ENCODE measurements at places on chromosomes 2 and 18. TPM values are rescaled to one million over a fixed set of nuclear protein-coding genes. Genes with fewer than 3 reads are reported as not detected.

DNA sequence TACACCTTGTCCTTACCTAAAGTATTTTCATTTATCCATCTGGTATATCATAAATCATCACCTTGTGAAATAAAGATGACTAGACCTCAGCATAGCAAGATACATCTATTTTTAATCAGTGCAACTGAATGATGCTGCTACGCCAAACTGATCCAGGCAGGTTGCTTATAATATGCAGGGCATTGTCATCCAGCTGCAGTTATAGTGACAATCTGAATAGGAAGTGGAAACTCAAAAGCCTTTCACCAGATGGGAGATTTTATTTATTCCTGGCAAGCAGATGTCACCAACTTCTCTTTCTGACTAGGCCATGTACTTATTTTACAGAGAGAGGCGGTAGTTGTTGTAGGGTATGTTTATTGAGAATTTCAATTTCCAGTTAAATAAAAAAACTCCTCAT is 747.3 kb downstream of the ADCYAP1 start:
- DNase-seq, result no peak

DNA sequence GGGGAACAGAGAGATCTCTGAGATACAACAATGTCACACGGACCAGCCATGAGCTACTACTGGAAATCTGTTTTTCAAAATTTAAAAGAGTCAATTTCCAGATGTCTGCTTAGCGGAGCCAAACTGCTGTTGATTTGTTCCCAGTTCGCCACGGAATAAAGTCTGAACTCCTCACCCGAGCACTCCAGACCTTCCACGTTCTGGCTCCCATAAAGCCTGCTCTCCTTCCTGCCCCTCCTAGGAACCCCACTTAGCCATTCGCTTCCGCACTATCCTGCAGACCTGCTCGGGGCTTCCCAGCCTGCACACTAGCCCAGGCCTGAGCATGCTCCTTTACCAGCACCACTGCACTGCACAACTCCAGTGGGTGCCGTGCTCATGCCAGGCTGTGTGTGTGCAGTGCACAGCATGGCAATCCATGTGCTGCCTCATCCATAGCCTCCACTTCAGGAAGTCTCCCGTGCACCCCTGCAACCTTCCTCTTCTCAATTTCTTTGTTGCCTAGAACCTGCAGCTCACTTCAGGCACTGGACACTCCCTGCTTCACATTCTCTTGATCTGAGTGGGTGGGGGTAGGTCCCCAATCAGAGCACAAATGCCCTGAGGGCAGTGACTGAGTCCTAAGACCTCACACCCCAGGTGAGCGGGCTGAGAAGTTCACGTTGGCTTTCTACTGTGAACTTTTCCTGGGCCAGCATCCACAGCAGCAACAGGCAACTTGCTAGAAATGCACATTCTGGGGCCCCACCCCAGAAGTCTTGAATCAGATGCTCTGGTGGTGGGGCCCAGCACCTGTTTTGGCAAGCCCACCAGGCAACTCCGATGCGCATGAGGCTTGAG is 53.7 kb downstream of the ZBTB7C start:
- no peak for DNase-seq

GRCh38 chr2:13682540-13683272 is 949.8 kb upstream of the LRATD1 start:
- no peak for DNase-seq

GRCh38 chr2:158464426-158465281 is 7.9 kb downstream of the PKP4 start:
- DNase-seq, result no peak

- DNase-seq, result no peak
Measured at GRCh38 chr2:58155160-58155778, 85.9 kb downstream of the FANCL start.

DNA sequence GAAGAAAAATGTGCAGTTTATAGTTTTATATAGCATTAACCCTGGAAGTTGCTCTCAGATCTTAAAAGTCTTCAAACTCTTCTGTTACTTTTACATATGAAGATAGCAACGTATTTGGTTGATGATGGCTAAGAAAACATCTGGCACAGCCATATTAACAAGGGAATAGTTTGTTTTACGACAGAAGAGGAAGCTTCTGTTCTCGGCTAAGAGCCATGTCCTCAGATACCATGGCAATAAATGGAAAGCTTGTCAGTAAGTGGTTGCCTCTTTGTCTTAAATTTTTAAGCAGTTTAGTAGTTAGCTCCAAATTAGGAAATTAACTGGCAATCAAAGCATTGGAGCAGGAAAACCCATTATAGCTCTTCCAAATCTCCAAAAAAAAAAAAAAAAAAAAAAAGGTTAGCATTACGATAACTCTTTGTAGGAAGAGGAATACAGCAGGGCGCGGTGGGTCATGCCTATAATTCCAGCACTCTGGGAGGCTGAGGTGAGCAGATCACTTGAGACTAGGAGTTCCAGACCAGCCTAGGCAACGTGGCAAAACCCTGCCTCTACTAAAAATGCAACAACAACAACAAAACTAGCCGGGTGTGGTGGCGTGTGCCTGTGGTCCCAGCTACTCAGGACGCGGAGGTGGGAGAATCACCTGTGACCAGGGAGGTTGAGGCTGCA is 4.5 kb upstream of the STON1 start:
- no peak for DNase-seq

GRCh38 chr2:38590053-38590452 is 12.7 kb downstream of the HNRNPLL start:
- DNase-seq, result no peak

DNA sequence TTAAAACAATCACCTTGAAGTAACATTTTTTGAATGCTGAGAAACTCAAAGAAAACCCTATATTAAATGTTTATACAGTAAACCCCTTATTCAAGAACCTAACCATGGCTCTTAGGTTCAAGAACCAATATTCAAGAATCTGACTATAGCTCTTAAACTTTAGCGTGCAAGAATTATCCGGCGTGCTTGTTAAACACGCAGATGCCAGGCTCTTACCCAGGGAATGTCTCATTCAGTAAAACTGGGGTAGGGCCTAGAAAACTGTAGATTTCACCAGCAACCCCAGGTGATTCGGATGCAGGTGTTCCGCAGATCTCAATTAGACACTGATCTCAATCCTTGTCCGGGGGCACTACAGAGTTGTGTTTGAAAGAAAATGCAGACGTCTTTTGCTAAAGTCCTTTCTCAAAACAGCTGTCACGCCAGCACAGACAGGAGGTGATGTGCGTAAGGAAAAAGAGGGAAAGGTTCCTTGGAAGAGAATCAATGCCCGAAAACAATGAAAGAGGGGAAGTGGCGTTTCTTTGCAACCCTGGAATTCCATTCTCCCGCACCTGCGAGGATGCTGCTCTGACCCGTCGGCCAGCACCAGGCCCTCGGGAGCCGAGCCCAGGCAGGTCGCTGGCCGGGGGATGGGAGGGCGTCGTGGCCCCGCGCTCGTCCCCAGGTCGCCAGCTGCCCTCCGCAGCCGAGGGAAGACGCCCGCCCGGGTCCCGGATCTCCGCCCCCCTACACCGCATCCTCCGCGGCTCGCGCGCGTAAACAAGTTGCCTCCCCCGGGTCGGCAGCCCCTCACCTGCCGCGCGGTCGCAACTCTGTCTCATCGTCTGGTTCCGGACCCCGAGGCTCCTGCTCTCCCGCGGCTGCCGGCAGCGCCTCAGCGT is 851 bp downstream of the EIF2AK3 start:
- DNase-seq, result peak; percentile 72

The ASXL3 gene
- total RNA-seq, result 0.12 TPM

GRCh38 chr2:74676331-74676730 is 22.3 kb downstream of the SEMA4F start:
- no peak for DNase-seq

DNA sequence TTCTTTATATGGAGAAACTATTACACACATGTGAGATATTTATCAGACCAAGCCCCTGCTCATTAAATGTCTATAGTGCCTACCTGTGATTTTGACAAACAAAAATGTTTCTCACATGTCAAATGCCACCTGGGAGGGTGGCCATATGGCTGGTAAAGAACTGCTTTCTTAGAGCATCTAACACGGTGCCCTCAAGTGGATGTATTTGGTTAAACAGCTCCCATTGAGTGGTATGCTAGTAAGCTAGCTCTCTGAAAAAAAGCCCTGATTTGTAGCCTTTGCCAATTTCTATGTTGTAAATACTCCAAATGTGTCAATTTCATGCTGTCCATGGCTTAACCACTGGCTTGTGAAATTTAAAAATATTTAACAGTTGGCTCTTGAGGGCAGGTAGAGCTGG is 94.6 kb downstream of the PMAIP1 start:
- no peak for DNase-seq

GRCh38 chr2:112876971-112877361 is 34.0 kb upstream of the IL37 start:
- DNase-seq, result no peak

The DNER gene
- total RNA-seq, result not detected

The PHLPP1 gene
- 19.3 TPM for total RNA-seq

DNA sequence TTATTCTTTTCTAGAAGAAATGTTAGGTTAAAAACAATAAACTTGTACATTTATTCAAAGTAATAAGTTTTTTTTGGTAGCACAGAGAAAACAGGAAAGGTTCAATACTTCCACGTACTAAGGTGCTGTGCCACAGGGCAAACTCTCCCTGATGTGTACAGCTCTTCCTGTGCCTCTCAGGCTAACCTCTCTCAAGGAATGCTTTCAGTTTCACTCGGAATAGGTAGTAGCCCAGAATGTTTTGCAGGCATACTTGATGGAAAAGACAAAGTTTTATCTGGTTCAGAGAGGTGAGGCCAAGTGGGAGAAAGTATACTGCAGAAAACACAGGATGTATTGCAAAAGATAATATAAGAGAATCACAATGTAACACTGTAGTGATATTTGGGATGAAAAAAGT is 171.0 kb upstream of the ZFP36L2 start:
- no peak for DNase-seq

The HOXD13 gene
- not detected for total RNA-seq

DNA sequence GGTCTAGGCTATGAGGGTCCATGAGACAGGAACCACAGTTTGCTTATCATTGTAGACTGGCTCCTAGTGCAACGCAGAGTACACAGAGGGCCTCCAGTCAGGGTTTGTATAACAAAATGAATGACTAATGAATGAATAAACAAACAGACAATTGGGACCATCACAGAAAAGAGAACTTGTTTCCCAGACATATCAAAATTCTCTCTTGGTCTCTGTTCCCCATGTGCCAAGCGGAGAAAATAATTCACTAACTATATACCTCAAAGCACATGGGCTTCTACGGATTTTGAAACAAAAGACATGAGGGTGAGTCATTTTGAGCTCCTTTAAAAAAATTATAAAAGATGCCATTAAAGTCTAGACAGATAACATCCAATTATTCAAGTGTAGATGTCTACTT is 28.0 kb downstream of the INO80C start:
- no peak for DNase-seq

- DNase-seq, result no peak
Measured at GRCh38 chr18:54217624-54218023, 6.8 kb downstream of the MBD2 start.

GRCh38 chr2:190911813-190912212 is 31.2 kb downstream of the GLS start:
- no peak for DNase-seq

GRCh38 chr2:169659320-169659719 is 34.9 kb downstream of the CFAP210 start:
- DNase-seq, result no peak

- peak; percentile 88 for DNase-seq
Measured at GRCh38 chr18:9653390-9653789, 39.0 kb upstream of the PPP4R1 start.

DNA sequence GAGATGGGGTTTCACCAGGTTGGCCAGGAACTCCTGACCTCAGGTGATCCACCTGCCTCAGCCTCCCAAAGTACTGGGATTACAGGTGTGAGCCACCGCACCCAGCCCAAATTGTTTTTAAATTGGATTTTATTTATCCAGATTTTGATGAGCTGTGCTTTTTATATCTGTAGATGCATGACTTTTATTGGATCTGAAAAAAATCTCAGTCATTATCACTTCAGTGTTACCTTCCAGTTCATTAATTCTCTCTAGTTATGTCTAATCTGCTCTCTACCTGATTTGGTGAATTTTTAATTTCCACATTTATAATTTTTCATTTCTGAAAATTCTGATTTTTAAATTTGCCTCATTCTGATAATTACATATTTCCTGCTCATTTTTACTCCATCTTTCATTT is 13.5 kb downstream of the AGFG1 start:
- DNase-seq, result no peak

The ASIC4 gene
- total RNA-seq, result not detected

GRCh38 chr2:21620771-21621170 is 497.0 kb downstream of the TDRD15 start:
- no peak for DNase-seq

The KIF5C gene
- total RNA-seq, result 0.33 TPM

- DNase-seq, result no peak
Measured at GRCh38 chr18:60541661-60542060, 169.1 kb upstream of the MC4R start.

The GYPC gene
- total RNA-seq, result 17.2 TPM

The SCN7A gene
- 2.7 TPM for total RNA-seq

GRCh38 chr2:58601017-58601416 is 359.9 kb upstream of the FANCL start:
- DNase-seq, result no peak

The GCG gene
- not detected for total RNA-seq

The EVX2 gene
- not detected for total RNA-seq

- no peak for DNase-seq
Measured at GRCh38 chr2:217061916-217062505, 202.1 kb upstream of the TNP1 start.

The AQP4 gene
- 1.2 TPM for total RNA-seq

The ATIC gene
- total RNA-seq, result 42.2 TPM

DNA sequence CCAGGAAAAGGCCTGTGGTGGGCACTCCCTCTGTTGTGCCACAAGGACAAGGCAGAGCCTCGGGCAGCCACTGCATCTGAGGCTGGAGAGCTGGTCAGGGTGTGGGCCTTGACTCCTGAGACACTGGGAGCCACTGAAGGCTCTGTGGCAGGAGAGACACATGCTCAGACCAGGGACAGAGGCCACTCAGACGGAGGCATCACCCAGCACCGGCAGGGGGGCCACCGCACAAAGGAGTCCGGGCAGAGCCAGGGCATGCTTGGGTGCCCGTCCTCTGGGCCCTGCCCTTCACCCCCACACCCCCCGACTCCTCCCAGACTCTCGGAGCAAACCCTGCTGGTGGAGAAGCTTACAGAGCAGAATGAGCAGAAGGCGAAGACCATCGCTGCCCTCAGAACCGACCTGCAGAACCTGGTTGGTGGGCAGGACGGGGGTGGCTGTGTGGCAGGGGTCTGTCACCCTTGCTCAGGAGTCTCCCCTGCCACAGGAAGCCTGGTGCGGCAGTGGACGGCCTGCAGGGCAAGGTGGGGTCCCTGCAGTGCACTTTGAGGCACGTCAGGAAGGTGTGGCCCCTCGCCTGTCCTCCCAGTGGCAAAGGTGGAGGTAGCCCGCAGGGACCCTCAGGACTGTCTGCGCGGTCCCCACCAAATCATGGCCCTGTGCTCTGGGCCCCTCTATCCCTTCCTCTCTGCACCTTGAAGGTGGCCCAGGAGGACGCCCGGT is 26.0 kb downstream of the CROCC2 start:
- no peak for DNase-seq

GRCh38 chr2:184936761-184937160 is 338.4 kb downstream of the ZNF804A start:
- DNase-seq, result no peak

GRCh38 chr2:169291517-169291916 is 70.8 kb downstream of the LRP2 start:
- no peak for DNase-seq

The AFF3 gene
- total RNA-seq, result 7.3 TPM

Measured in right lobe of liver (tissue), 6 donors.